Osteocyte (in vitro differentiated cells): ENCODE measurements at places on chromosomes 13 and 19. TPM values are rescaled to one million over a fixed set of nuclear protein-coding genes. Genes with fewer than 3 reads are reported as not detected.
A peak's percentile ranks its signal among the peaks of the same experiment; 100 is the strongest.

Gene FFAR3
- not detected in 2 replicates for total RNA-seq

Gene GJB6
- total RNA-seq, result not detected in 2 replicates

Gene CCL25
- total RNA-seq, result not detected in 2 replicates

Gene PSPN
- 3.2 and 3.5 TPM in 2 replicates for total RNA-seq

Gene AMER2
- total RNA-seq, result not detected in 2 replicates

- peaks cover 11% of the 10 kb centered on the region for H3K27me3 ChIP-seq
- H3K27ac ChIP-seq, result no peak overlapping the region
- H3K4me3 ChIP-seq, result no peak overlapping the region
- H3K36me3 ChIP-seq, result no peaks in the 10 kb centered on the region
Measured at GRCh38 chr13:33793726-33794125, 24.2 kb upstream of the RFC3 start.

- no peak overlapping the region for H3K4me3 ChIP-seq
- no peaks in the 10 kb centered on the region for H3K27me3 ChIP-seq
- no peak for DNase-seq
- peaks cover 4% of the 10 kb centered on the region for H3K4me1 ChIP-seq
Measured at GRCh38 chr13:46544208-46544607, 8.8 kb upstream of the LRCH1 start.

DNA sequence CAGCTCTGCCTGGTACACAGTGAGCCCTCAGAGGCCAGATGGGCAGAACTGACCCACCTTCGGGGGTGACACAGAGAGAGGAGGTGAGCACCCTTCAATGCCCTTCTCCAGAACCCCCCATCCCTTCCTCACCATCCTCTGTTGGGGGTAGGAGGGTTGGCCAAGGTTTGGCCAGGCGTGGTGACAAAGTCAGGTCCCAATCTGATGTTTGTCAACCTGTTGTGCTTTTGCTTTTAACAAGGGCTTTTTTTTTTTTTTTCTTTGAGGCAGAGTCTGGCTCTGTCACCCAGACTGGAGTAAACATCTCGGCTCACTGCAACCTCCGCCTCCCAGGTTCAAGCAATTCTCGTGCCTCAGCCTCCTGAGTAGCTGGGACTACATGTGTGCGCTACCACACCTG, 7.3 kb downstream of the PTGIR start:
- no peak overlapping the region for H3K4me3 ChIP-seq
- H3K27me3 ChIP-seq, result no peaks in the 10 kb centered on the region
- H3K4me1 ChIP-seq, result peaks cover 36% of the 10 kb centered on the region
- no peaks in the 10 kb centered on the region for H3K36me3 ChIP-seq

DNA sequence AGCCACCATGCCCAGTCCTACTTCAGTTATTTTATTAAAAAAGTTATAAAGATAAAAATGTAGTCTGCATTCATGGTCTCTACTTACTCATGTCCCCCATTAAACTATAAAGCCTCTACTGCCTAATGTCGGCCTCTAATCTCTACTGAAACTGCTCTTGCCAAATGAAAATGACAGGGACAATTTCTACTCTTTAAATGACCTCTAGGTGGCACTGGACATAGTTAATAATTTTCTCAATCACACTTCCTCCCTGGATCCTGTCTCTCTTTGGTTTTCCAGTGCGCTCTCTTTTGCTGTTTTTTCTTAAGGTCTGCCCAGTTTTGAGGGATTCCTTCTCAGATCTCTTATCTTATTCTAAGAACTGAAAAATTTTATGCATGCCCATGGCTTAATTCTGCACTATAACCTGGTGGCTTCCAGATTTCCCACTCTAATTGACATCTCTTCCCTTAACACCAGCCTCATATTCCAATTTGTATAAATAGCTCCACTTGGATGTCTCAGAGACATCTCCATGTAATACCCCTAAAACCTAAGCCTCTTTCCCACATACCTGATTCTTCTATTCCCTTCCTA, 54.3 kb downstream of the MTMR6 start:
- no peak for DNase-seq
- no peak overlapping the region for H3K4me3 ChIP-seq
- no peaks in the 10 kb centered on the region for H3K4me1 ChIP-seq
- peaks cover 10% of the 10 kb centered on the region for H3K27me3 ChIP-seq
- no peak overlapping the region for H3K27ac ChIP-seq

DNA sequence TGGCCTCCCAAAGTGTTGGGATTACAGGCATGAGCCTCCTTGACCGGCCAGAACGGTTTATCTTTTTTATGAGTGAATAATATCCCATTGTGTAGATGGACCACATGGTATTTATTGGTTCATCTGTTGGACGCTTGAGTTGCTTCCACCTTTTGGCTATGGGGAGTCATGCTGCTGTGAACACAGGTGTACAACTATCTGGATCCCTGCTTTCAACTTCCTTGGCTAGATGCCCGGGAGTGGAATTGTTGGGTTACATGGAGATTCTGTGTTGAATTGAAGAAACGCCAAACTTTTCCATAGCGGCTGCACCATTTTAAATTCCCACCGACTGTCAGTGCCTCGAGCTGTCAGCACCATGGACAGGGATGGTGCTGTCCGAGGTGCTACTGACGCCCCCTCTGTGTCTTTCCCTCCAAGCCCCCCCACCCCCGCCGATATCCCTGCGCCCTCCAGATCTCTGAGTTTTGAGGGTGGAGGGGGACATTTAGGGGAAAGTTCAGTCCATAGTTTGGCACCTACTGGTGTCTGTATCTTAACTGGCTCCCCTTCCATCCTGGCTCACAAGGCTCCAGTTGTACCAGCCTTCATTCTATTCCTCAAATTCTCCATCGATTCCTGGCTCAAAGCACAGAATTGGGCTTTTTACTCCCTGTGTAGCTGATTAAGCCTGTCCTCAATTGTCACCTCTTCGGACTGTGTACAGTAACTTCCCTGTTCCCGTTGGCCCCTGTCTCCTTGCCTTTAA, 27.3 kb downstream of the PNPLA6 start:
- H3K27me3 ChIP-seq, result no peaks in the 10 kb centered on the region
- H3K4me1 ChIP-seq, result no peaks in the 10 kb centered on the region
- peaks cover 20% of the 10 kb centered on the region for H3K36me3 ChIP-seq
- H3K4me3 ChIP-seq, result no peak overlapping the region

DNA sequence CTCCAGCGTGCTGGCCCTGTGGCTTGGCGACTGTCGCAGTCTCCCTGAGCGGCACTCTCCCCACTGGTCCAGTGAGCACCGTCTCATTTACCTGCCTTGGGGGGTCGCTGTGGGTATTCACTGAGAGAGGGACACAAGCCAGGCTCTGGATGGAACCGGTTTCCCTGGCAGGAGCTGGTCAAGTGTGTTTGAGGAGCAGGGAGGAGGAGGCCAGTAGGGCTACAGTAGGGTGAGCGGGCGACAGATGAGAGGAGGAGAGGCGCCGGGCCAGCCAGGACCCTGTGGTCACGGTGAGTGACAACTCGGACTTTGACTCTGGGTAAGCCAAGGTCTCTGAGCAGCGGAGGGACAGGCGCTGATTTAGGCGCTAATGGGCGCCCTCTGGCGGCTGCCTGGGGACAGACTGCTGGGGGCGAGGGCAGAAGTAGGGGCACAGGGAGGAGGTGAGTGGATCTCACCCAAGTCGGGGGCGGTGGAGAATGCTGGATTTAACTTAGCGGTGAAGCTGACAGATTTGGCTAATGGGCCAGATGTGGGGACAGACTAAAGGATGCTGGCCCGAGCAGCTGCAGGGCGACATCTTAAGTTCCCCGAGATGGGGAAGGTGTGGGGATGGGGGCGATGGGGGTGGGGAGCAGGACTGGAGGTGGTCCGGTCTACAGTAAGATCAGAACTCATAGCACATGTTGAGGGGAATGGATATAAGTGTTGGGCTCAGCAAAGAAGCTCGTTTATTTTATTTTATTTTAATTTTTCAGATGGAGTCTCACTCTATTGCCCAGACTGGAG, 4.7 kb upstream of the PRMT1 start:
- peak; percentile 94 for DNase-seq
- peak overlapping the region; percentile 39 for H3K4me3 ChIP-seq
- H3K4me1 ChIP-seq, result peaks cover 14% of the 10 kb centered on the region
- H3K27me3 ChIP-seq, result no peaks in the 10 kb centered on the region
- peak overlapping the region; percentile 94 for H3K27ac ChIP-seq

DNA sequence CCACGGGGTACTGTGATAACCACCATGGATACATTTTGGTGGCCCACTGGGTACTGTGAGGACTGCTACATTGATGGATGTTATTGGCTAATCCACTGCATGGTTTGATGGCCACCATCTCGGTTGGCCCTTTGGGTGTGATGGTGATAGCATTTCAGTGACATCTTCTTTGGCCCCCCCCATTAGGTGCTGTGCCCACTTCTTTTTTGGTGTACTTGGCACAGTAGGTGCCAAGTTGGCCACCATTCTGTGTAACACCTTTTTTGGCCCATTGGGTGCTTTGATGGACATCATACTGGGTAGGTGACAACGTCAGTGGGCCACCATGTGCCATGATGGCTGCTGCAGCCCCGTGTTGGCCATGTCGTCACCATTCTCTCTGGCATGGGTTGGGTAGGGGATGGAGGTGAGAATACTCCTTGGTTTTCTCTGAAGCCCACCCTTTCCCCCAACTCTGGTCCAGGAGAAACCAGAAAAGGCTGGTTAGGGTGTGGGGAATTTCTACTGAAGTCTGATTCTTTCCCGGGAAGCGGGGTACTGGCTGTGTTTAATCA, 9.2 kb downstream of the FOXA3 start:
- H3K4me3 ChIP-seq, result no peak overlapping the region
- no peaks in the 10 kb centered on the region for H3K36me3 ChIP-seq
- H3K27ac ChIP-seq, result no peak overlapping the region
- H3K4me1 ChIP-seq, result peaks cover 15% of the 10 kb centered on the region
- H3K27me3 ChIP-seq, result peaks cover 3% of the 10 kb centered on the region

DNA sequence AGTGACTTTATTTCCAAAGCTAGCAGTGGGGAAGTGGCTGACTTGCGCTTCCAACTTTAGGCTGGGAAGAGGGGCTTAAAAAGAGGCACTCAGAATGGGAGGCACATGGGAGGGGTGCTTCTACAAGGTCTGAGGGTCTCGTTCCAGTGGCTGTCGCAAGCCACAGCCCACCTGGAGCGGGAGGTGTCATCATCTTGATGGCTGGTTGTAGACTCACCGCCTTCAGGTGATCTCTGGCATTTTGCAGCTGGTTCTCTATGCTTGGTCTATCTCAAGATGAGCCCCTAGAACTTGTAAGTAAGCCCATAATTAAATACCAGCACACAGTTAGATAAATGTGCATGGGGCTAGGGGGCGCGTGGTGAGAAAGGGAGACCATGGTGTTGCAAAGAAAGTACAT, 9.2 kb downstream of the TEX29 start:
- peaks cover 17% of the 10 kb centered on the region for H3K36me3 ChIP-seq
- DNase-seq, result peak; percentile 25
- no peaks in the 10 kb centered on the region for H3K4me1 ChIP-seq
- no peak overlapping the region for H3K27ac ChIP-seq

- no peak overlapping the region for H3K27ac ChIP-seq
- no peaks in the 10 kb centered on the region for H3K27me3 ChIP-seq
- no peak for DNase-seq
- peaks cover 21% of the 10 kb centered on the region for H3K36me3 ChIP-seq
Measured at GRCh38 chr19:616062-616700, 17.2 kb downstream of the POLRMT start.

- no peak overlapping the region for H3K4me3 ChIP-seq
- DNase-seq, result no peak
- H3K27ac ChIP-seq, result no peak overlapping the region
- peaks cover 1% of the 10 kb centered on the region for H3K36me3 ChIP-seq
Measured at GRCh38 chr19:46042252-46042883, 1.6 kb upstream of the IGFL4 start.

DNA sequence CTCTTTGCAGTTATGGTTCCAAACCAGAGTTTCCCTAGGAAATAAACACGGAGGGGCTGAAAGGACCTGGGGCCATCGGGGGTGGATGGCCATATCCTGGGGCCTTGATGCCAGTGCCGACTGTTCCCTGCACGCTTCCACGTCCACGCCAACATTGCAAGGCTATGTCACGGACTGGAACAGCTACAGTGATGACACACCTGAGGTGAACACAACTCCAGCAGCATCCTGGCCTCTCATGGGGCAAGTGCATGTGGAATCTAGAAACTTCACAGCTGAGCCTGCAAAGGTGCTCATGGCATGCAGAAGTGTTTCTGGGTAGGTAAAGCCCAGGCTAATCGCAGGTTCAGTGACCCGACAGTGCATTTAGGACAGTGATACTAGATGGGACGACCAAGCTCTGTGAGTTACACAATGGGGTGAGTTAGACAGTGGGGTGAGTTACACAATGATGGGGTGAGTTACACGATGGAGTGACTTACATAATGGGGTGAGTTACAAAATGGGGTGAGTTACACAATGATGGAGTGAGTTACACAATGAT, 52.0 kb upstream of the GAS6 start:
- H3K4me3 ChIP-seq, result no peak overlapping the region
- no peaks in the 10 kb centered on the region for H3K4me1 ChIP-seq
- H3K36me3 ChIP-seq, result no peaks in the 10 kb centered on the region
- peaks cover 41% of the 10 kb centered on the region for H3K27me3 ChIP-seq
- peak; percentile 68 for DNase-seq

GRCh38 chr19:7386308-7386707, 37.6 kb downstream of the ARHGEF18 start:
- no peak overlapping the region for H3K4me3 ChIP-seq
- no peaks in the 10 kb centered on the region for H3K36me3 ChIP-seq
- no peak overlapping the region for H3K27ac ChIP-seq
- no peaks in the 10 kb centered on the region for H3K27me3 ChIP-seq
- H3K4me1 ChIP-seq, result no peaks in the 10 kb centered on the region
- no peak for DNase-seq

DNA sequence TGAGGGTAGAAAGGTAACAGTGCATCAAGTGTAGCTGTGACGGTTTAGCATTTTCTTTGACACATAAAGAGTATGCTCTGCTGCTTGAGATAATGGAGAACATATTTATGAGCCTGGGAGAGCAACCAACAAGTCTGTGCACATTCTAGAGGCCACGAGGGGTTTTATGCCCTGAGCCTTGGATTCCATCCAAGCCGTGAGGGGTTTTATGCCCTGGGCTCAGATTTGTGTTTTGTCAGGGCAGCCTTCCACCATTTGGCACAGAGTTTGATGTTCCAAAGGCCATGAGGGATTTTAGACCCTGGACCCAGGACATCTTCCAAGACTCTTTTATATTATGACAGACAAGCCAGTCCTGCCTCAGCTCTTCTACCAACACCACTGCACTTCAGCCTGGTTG, 106.4 kb downstream of the ZNF486 start:
- no peak overlapping the region for H3K4me3 ChIP-seq
- H3K27me3 ChIP-seq, result no peaks in the 10 kb centered on the region
- no peak overlapping the region for H3K27ac ChIP-seq
- no peak for DNase-seq

- no peak overlapping the region for H3K27ac ChIP-seq
- no peak for DNase-seq
- H3K4me3 ChIP-seq, result no peak overlapping the region
- H3K4me1 ChIP-seq, result peaks cover 2% of the 10 kb centered on the region
Measured at GRCh38 chr19:45462174-45462573, 5.6 kb upstream of the FOSB start.

DNA sequence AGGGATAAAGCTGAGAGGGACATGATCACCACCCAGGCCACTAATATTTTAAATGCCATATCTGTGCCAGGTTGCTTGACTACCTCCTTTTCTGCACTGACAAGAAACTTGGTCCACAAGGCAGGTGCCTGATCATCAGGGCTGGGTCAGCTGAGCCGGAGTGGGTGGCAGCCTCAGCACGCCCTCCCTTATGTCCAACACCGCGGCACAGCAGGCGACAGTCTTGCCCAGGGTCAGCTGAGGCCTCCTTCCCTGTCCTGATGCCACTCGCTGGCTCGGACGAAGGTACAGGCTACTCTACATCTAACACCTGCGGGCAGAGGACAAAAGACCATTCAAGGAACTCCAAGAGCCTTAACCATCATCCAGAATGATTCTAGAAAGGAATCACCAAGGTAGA, 16.9 kb downstream of the ZC3H4 start:
- no peaks in the 10 kb centered on the region for H3K27me3 ChIP-seq
- H3K4me1 ChIP-seq, result peaks cover 33% of the 10 kb centered on the region
- peak overlapping the region; percentile 4 for H3K27ac ChIP-seq
- no peak overlapping the region for H3K4me3 ChIP-seq
- peaks cover 13% of the 10 kb centered on the region for H3K36me3 ChIP-seq
